ENCODE measurements at places on chromosomes 3 and 15.

- DNase-seq: no peak
Observed at GRCh38 chr15:28101983-28102441, 2.9 kb upstream of the OCA2 start.

DNA sequence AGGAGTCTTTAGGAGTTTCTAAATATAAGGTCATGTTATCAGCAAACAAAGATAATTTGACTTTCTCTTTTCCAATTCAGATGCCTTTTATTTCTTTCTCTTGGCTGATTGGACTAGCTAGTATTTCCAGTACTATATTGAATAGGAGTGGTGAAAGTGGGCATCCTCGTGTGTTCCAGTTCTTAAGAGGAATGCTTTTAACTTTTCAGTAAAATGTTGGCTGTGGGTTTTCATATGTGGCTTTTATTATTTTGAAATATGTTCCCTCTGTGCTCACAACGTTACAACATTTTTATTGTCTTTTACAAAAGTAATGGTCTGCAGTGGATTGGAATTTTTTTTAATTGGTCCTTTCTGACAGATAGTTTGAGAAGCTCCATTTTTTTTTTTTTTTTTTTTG, 8.2 kb upstream of the ZNF280D start:
- no peak for DNase-seq

DNA sequence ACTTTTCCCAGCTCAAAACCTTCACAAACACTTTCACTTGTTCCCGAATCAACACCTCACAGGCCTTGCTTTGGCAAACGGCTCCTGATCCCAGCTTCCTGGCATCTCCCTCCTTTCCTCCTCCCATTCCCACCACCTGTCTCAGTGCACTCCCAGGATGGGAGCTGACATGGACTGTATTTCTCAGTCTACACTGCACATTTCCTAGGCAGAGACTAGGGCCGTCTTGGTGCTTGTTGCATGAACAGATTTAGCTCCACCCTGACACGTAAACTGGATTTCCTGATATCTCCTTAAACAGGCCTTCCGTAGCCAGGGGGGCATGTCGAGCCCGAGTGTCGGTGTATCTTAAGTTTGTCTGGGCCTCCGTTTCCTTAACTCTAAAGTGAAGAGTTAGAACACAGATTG, 790 bp upstream of the WHAMM start:
- no peak for DNase-seq

- no peak for DNase-seq
Observed at GRCh38 chr15:42193383-42193782, 14.7 kb downstream of the VPS39 start.

DNA sequence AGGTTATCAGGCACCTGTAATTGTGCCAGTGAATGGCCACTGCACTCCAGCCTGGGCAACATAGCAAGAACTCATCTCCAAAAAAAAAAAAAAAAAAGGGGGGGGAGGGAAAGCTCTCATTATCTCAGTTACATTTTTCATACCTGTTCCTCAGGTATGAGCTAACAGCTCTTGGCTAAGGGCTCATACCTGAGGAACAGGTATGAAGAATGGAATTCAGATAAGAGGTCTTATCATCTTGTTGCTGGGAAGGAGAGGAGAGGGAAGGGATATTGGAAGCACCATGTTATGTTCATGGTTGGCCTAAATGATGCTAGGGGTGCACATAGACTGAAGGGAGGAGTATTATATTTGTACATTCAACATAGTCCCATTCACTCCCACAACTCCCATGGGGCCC, 2.6 kb downstream of the SLC15A2 start:
- DNase-seq: no peak

DNA sequence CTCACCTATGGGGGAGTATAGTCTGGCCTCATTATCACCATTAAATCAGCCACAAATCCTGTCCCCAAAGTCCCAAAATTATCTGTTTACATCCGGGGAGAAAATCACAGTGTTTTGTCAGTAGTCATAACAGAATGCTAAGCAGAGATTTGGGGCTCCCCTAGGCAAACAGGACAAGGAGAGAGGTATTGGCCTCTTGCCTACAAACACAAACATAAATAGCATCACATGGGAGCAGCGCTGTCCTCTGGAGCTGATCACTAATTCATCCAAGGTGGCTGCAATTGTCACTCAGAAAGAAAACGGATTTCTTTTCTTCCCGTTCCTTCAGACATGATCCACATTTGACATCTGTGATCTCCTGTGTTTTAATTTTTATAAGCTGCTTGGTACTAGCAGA, 1028.1 kb downstream of the NTRK3 start:
- no peak for DNase-seq

- DNase-seq: no peak
Observed at GRCh38 chr3:39090922-39091321, 16.5 kb downstream of the GORASP1 start.

GRCh38 chr3:108408883-108409799, 101.3 kb downstream of the MYH15 start:
- no peak for DNase-seq

GRCh38 chr3:191253089-191253799, 54.2 kb downstream of the OSTN start:
- no peak for DNase-seq
